ENCODE measurements at places on chromosomes 5 and 9. TPM values are rescaled to one million over a fixed set of nuclear protein-coding genes. Genes with fewer than 3 reads are reported as not detected.

The CENPK gene
- total RNA-seq, result 44.9 TPM

The OTP gene
- 0.05 TPM for total RNA-seq

The CCL27 gene
- total RNA-seq, result 4.4 TPM

The CCIN gene
- 0.05 TPM for total RNA-seq

The MARCHF3 gene
- 5.0 TPM for total RNA-seq

The CTXN3 gene
- total RNA-seq, result not detected

The PLAC8L1 gene
- total RNA-seq, result 0.24 TPM

The PCA3 gene
- total RNA-seq, result 0.09 TPM

The BHMT2 gene
- total RNA-seq, result 0.05 TPM

The BTNL3 gene
- not detected for total RNA-seq

The HK3 gene
- 3.2 TPM for total RNA-seq

The FAM221B gene
- total RNA-seq, result under 0.01 TPM

The C5orf24 gene
- total RNA-seq, result 11.7 TPM

The PCDHAC1 gene
- total RNA-seq, result 0.05 TPM

The AGXT2 gene
- not detected for total RNA-seq

The LHX3 gene
- 0.09 TPM for total RNA-seq

The DNAJC18 gene
- total RNA-seq, result 4.3 TPM

The PCDHGA3 gene
- 0.19 TPM for total RNA-seq

The NTNG2 gene
- total RNA-seq, result 1.7 TPM

The NPR3 gene
- total RNA-seq, result 4.9 TPM

The ITGA2 gene
- total RNA-seq, result 4.1 TPM

The NIM1K gene
- total RNA-seq, result 0.19 TPM

The SLC6A19 gene
- total RNA-seq, result 0.09 TPM
